ENCODE measurements at places on chromosomes 6 and 20.

GRCh38 chr6:11430036-11430435 lies 107.5 kb upstream of the TMEM170B start:
- no peak for DNase-seq

GRCh38 chr20:53413186-53413631 lies 180.4 kb downstream of the ZNF217 start:
- DNase-seq = peak; percentile 12

GRCh38 chr6:113901482-113901881 lies 44.3 kb downstream of the MARCKS start:
- no peak for DNase-seq

DNA sequence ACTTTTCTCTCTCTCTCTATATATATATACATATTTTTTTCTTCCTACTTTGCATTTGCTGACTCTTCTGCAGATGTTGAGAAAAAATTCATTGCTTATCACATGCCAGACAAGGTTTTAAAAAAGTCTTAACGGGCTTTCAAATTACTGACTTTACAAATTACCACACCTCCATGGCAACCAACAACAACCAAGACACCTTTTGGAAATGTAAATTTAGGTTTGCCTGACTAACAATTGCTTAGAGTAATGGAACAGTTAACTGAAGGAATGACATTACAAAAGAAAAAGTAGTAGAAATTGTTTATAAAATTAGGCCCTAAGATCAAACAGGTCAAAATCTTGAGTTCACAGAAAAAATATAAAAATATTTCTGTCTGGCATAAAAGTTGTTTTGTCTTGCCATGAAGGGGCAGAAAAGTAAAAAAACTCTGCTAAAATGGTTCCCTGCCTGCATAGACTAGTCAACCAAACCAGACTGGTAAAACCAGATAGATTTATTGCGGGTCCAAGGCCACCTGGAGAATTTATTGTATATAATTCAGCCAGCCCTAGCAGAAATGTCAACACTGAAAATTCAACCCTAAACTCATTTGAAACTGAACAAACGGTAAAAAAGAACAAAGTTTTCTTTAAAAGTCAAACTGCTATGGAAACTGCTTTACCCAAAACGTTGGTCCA lies 92.8 kb upstream of the FRMD1 start:
- no peak for DNase-seq

DNA sequence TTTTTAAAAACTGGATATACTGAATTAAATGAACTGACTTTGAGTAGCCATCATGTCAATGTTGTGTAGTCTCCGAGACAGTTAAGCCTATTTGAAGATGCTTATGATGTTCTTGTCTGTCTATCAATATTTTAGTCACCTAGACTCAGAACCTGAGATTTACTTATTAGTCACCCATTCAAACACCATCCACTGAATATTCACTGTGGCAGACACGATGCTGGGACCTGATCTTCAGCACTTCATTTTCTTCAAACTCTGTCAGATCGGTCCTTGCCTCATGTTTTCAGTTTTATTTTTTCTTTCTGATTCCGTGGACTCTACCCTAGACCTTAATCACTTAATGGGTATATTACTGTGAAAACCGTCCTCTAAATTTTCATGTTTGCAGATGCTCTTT lies 123.7 kb upstream of the MCHR2 start:
- DNase-seq = no peak

DNA sequence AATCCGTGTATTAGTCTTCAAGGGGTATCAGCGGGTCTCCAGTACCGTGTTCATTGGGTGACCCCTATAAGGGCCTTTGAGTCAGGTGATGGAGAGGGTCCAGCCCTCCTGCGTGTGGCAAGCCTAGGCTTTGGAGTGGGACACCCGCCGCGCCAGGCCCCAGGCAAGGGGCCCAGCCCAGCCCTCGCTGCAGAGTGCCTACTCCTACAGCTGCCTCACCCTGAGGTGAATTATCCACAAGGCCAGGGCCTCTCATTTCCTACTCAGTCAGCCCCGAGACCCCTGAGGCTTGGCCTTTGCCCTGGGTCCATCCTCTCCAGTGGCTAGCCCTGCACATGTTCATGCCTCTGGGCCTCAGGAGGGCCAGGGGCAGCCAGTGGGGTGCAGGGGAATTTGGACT lies 45.1 kb downstream of the TMEM242 start:
- no peak for DNase-seq

DNA sequence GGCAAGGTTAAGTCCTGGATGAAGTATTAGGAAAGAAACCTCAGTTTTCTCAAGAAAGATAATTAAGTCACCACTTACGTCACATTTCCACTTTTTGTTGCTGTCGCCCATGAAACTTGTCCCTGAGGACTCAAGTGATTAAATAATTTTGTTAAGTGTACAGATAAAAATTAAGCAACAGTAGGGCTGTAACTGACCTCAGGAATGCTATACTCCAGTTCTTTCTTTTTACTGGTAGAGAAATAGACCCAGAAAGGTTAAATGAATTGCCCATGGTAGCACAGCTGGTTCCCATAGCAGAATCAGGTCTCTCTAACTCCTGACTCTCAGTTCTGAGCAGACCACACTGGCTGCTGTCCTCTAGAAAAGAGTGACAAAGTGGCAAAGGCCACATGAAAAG lies 54.5 kb downstream of the CLIC5 start:
- DNase-seq = no peak

- no peak for DNase-seq
These were observed 191.5 kb downstream of the MCHR2 start for GRCh38 chr6:99802396-99803031.
